ENCODE measurements at places on chromosomes 13 and 19. TPM values are rescaled to one million over a fixed set of nuclear protein-coding genes. Genes with fewer than 3 reads are reported as not detected.

Gene ZNF540
- total RNA-seq: 1.4 TPM

Gene RTBDN
- total RNA-seq: not detected

Gene CIC
- 36.6 TPM for total RNA-seq

Gene GPALPP1
- total RNA-seq: 13.5 TPM

Gene SLC25A41
- 0.96 TPM for total RNA-seq

Gene TICAM1
- total RNA-seq: 7.3 TPM

GRCh38 chr19:39845584-39845932 lies 621 bp downstream of the FBL start:
- DNase-seq: no peak
